ENCODE measurements at places on chromosomes 16 and 17.

DNA sequence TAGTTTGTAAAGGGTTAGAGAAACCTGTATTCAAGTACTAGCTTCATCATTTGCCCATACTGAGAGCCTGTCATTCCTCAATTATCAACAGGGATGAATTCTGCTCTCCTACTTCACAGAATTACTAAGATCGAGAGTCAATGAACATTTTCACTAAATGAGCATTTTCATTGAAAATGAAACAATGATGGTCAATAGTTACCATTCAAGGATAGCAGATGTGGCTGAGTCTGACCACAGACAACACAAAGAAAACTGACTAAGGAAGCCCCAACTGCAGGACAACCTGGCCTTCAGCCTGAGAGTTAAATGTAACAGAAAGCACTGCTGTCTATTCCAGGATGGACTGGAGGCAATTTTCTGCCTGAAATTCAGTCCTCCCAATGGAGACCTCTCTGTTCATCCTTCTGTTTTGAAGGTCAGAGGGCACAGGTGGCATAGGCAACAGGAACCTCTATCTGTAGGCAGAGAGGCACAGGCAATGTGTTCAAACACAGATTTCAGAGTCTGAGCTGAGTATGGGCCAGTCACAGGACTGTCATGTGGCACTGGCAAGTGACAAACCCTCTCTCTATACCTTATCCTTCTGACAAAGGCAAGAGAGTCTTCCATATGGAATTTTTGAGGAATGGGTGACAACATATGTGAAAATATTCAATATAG lies 19.5 kb downstream of the TRAF4 start:
- DNase-seq: no peak

DNA sequence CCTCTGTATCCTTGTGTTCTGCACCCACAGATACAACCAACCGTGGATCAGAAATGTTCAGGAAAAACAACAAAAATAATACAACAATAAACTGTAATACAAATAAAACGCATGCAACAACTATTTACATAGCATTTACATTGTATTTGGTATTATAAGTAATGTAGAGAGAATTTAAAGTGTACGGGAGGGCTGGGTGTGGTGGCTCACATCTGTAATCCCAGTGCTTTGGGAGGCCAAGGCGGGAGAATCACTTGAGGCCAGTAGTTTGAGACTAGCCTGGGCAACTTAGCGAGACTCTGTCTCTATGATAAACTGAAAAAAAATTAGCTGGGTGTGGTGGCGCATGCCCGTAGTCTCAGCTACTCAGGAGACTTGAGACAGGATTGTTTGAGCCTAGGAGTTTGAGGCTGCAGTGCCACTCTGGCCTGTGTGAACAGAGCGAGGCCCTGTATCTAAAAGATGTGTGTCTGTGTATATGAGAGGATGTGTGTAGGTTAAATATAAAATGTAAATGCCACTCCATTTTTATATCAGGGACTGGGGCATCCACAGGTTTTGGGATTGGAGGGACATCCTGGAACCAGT lies 13.3 kb downstream of the SEC14L1 start:
- no peak for DNase-seq

- no peak for DNase-seq
Measured at GRCh38 chr17:78667091-78667490, 89.9 kb upstream of the DNAH17 start.

- DNase-seq: no peak
Measured at GRCh38 chr17:27226611-27227230, 67.2 kb upstream of the WSB1 start.

DNA sequence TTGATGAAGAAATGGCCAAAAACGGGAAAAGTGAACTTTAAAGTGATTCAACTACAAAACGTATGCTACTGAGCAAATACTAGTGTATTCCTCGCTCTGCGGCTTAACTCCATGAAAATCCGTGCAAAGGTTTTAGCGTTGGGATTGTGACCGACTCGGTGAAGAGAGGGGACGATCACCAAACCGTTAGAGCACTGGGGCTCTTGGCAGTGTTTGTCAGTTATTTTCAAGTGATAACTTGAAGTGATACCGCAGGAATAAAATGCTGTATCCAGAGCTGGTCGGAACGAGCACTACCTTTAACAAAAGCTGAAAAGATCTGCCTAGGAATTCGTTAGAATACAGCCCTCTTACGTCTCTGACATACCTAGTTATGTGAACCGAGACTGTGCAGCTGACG lies 773 bp upstream of the PPM1D start:
- DNase-seq: no peak

GRCh38 chr17:38456031-38456815 lies 28.0 kb downstream of the ARHGAP23 start:
- no peak for DNase-seq

GRCh38 chr17:4301066-4301465 lies 37.3 kb upstream of the ANKFY1 start:
- DNase-seq: no peak

DNA sequence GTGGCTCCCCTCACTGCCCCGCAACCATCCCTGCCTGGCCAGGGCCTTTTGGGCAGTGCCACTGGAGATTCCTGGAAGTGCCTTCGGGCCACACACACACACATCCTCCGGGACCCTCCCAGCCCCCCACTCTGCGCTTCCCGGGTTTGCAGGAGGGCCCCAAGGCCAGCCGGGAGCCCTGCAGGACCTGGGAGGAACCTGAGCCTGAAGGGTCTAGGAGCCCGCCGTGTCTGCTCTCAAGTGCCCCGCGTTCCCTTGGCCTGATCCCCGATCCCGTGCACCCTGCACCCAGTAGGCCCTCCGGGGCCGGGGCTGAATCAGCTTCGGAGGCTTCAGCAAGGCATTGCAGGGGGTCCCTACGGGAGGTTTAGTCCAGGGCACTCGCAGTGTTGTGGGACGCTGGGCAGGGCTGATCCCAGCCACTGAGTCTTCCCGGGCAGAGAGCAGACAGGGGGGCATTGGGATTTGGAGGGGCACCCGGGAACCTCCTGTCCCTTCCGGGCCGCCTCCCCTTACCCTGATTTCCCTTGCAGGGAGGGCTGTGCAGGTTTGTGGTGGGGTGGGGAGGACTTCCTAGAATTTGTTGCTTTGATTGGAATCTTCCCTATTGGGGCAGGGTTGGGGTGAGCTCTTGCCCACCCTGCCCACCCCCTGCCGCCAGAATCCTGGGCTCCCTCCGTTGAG lies 36.9 kb downstream of the TMEM235 start:
- no peak for DNase-seq

Data from CD4-positive, alpha-beta memory T cell (primary cell).